Nephron progenitor cell (in vitro differentiated cells): ENCODE measurements at places on chromosomes 4 and X.

GRCh38 chrX:154356596-154356995, 17.8 kb downstream of the FLNA start:
- no peak for DNase-seq

- no peak for DNase-seq
Observed at GRCh38 chr4:123788577-123788976, 392.0 kb downstream of the SPRY1 start.

- DNase-seq = no peak
Observed at GRCh38 chr4:153758136-153758535, 1.7 kb downstream of the RNF175 start.

GRCh38 chr4:188372829-188373228, 233.6 kb downstream of the TRIML1 start:
- DNase-seq = no peak

DNA sequence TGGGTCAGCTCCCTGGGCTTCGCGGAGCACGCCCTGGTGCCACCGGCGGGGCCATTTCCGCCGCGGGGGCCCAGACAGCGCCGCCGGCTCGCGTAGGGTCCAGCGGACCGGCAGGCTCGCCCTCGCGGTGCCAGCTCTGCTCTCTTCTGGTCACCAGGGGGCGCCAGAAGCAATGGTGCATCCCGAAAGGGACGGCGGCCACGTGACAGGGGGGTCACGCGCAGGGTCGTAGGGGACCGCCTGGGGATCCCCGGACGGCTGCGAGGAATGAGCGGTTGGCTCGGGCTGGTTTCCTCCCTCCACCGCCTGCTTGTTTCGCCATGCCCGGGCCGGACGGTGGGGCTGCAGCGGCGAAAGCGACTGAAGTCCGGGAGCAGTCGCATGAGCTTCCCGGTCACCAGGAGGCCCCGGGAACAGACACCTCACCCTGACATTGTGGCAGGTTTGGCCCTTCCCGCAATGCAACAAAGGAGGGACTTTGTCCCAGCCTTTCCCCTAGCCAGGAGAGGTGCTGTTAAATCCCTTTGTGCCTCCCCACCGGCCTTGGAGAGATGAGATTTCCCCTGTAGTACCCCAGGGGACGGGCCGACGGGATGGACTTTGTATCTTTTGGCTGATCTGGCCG, 15.8 kb downstream of the ZCCHC12 start:
- DNase-seq = peak; percentile 84
